ENCODE measurements at places on chromosomes 12 and 14. TPM values are rescaled to one million over a fixed set of nuclear protein-coding genes. Genes with fewer than 3 reads are reported as not detected.

The CPM gene
- 35.4 TPM for total RNA-seq

DNA sequence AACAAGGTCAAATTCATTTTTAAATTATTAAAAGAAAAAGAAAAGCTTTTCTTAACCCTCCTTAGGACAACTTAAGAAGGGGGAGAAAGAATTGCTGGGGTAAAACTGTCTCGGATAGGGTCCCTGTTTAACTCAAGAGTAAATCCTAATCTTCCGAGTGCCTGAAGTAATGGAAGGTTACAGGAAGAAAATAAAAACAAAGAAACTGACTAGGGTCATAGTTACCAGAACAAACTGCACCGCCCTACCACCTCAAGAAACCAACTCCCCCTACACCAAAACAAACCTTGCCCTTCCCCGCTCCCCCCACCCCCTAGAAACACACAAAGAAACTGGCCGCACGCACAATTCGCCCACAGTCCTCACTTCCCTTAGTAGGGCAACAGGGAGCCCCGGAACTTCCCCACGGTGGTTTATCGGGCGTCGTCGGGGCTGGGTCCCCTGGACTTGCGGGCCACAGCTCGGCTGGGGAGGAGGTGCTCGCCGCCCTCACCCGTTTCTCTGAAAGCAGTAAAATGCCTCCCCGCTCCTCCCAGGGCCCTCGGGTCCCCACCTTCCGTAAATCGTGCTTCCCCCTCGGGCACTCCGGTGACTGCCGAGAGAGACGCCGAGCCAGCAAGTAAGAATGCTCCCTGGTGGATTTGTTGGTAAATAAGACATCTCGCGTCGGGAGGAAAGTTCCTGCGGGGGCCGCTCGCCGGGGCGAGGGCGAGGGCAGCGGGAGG, 2.4 kb downstream of the SINHCAF start:
- DNase-seq: peak; percentile 44

The RAB15 gene
- total RNA-seq: 71.4 TPM

DNA sequence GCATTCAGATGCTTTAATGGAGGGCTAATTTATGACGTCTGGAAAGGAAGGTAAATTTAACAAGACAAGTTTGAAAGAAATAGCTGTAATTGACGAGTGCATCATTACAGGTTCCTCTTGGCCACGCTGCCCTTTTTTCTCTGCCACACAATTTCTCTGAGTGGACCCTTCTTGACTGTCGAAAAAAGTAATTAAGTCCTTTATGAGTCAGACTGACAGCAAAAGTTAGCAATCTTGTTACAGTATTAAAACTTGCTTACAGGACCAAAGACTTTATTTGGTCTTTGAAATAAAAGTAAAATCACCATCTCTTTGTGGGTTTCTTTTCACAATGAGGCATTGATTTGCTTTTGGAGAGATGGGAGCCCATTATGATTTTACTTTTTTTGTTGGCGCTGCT, 42.6 kb downstream of the SAMD4A start:
- no peak for DNase-seq

The KLRG1 gene
- 2.4 TPM for total RNA-seq

GRCh38 chr14:95211721-95212504, 54.6 kb upstream of the DICER1 start:
- DNase-seq: no peak

GRCh38 chr12:10142976-10143589, 13.1 kb upstream of the CLEC7A start:
- DNase-seq: no peak

The EMP1 gene
- 193 TPM for total RNA-seq

- no peak for DNase-seq
Measured at GRCh38 chr12:20398686-20399085, 30.3 kb downstream of the PDE3A start.

The ASB2 gene
- total RNA-seq: 35.1 TPM

All from ureter (tissue), 1 donor.